Stimulated activated CD8-positive, alpha-beta memory T cell treated with anti-CD3 and anti-CD28 coated beads, Interleukin-4, amount 100 ng/mL, for 24 hours (primary cell): ENCODE measurements at places on chromosomes 13 and 19.

- no peak for DNase-seq
Measured at GRCh38 chr13:109773276-109773675, 13.1 kb downstream of the IRS2 start.

DNA sequence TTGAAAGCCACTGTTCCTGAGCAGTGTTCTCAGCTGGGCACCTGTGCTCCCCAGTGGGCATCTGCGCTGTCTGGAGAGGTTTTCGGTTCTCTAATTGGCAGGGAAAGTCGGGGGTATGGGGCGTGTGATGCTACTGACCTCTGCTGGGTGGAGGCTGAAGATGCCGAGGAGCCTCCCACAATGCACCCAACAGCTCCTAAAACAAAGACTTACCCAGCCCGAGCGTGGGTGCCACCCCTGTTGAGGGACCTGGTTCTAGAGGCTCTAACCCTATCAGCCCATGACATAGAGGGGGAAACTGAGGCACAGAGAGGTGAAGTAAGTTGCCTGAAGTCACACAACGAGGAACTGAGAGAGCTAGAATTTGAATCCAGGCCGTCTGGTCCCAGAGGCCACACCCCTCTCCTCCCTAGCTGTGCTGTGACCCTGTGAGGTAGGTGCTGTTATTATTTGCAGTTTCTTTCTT, 2.3 kb downstream of the SPACA4 start:
- no peak for DNase-seq

GRCh38 chr19:926589-927350, 935 bp downstream of the ARID3A start:
- DNase-seq = no peak

DNA sequence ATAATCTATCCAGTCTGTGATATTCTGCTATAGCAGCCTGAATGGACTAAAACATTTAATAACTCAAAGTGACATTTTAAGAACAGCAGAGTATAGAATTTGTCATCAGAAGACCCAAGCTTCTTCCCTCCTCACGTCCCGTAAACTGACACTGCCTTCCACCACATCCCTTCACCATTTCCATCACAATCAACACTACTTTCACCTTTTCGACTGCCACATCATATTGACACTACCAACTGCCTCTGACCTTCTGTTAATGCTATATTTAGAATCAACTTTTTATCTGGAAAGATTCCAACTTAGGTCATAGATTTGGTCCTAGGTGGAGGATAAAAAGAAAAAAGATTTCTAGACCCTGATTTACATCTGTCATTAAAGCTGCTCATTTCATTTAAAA, 39.6 kb downstream of the STOML3 start:
- DNase-seq = no peak

DNA sequence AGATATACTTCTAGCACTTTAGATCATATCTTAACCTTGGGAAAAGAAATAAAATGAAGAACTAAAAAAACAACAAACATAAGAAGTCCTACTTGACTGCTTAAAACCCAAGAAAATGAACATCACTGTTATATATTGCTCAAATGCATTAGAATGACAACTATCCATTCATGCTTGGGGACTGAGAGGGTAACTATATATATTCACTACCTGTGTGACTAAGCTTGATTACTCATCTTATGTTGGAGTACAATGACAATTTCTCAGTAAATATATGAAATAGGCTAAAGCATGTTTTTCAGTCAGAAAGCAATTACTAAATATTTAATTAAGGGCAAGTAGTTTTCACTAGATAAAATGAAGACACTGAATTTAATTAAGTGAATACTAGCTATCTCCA, 40.1 kb downstream of the ZC3H13 start:
- DNase-seq = no peak

DNA sequence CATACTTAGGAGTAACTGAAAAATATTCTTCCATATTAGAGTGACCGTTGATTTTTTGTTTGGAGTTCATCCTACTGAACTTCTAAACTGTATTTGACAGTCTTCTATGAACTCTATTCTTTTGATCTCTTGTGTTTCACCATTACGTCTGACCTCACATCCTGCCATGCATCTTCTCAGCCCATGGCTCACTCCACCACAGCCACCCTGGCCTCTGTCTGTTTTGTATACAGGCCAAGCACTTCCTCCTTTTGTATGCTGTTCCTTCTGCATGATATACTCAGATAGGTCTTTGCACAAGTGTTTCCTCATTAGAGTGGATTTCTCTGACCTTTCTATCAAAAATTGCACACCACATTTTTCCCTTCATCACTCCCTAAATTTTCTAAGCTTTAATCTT, 119.9 kb downstream of the MAB21L1 start:
- DNase-seq = no peak

GRCh38 chr13:106660746-106661625, 93.0 kb upstream of the ARGLU1 start:
- no peak for DNase-seq

GRCh38 chr13:67139551-67139950, 90.6 kb downstream of the PCDH9 start:
- no peak for DNase-seq

GRCh38 chr13:76830805-76831204, 55.4 kb downstream of the KCTD12 start:
- DNase-seq = no peak

DNA sequence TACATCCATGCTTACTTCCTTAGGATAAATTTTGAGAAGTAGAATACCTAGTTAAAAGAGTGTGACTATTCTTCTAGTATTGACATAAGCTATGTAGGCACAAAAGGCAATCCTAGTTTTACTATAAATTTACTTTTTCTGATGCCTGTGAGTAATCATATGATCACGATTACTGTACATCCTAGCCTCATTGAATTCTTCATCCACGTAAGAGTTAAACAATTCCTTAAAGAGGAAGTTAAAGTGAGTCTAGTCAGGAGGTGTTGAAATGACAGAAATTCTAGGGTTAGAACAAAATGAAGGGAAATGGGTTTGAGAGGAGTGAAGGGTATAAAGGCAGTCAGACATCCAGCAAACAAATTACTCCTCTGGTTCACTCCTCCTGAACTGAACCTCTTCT, at the start of gene ACOD1:
ACOD1 (plus strand) TSS at position 363 of the 400 bp plus-strand sequence. CDS start 48 bp downstream, outside the sequence.
- no peak for DNase-seq

GRCh38 chr13:25489238-25489637, 117.5 kb downstream of the ATP8A2 start:
- DNase-seq = no peak

DNA sequence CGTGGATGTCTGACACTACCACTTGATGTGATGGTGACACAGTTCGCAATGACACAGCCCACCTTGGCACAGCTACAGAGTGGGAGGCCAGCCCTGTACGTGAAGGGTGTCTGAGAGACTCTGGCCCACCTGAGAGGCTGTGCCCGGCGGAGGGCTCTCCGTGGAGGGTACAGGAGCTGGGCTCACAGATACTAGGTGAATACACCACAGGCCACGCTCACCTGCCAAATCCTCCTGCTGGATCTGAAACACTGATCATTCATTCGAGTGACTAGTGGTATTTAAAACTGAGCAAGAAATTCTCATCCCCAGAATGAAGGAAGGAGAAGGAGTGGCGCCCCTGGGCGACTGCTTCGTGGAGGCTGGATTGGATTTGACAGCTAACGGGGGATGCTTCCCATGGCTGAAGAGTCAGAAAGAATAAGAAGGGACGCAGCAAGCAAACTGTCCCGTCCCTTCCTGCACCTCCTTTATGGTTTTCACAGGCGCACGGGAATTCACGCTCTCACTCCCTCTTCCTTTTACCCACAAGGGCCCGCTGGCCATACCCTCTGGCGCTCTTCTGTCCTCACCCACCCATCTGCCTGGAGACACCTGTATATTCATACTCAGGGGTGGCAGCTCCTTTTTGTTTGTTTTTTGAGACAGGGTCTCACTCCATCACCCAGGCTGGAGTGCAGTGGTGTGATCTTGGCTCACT, 25.0 kb downstream of the CEBPG start:
- DNase-seq = no peak

GRCh38 chr19:47581605-47582319, 8.8 kb upstream of the ZNF541 start:
- no peak for DNase-seq

DNA sequence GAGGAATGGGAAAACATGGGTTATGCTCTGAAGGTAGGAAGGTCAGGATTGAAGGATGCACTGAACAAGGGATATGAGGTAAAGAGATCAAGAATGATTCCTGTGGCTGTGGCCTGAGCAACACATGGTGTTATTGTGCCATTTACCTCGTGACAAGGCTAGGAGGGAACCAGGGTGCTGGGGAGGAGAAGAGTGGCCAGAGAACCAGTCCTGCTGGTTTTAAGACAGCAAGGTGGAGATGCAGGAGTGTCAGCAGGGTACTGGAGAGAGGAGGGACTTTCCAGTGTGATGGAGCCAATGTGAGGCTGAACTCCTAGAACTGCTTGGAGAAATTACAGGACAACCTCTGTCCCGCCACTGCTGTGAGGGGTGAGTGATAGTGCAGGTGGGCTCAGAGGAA, 282.4 kb downstream of the MYO16 start:
- DNase-seq = no peak

GRCh38 chr13:37695200-37695599, 96.6 kb upstream of the POSTN start:
- DNase-seq = no peak

DNA sequence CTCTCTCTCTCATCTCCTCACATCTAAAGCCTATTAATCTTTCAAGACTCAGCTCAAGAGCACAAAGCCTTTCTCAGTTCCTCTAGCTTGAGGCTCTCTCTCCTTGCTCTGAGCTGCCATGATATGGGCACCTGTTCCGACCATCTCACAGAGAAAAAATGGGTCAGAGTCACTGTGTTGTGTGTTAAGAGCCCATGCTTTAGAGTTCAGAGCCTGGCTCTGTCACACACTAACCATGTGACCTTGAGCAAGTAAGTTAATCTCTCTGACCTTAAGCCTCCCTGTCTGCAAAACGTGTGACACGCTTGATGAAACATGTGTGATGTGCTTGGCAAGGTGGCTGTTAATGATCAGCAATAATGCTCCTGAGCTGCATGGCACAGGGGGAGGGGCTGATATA, 245.2 kb downstream of the DLEU7 start:
- DNase-seq = no peak

DNA sequence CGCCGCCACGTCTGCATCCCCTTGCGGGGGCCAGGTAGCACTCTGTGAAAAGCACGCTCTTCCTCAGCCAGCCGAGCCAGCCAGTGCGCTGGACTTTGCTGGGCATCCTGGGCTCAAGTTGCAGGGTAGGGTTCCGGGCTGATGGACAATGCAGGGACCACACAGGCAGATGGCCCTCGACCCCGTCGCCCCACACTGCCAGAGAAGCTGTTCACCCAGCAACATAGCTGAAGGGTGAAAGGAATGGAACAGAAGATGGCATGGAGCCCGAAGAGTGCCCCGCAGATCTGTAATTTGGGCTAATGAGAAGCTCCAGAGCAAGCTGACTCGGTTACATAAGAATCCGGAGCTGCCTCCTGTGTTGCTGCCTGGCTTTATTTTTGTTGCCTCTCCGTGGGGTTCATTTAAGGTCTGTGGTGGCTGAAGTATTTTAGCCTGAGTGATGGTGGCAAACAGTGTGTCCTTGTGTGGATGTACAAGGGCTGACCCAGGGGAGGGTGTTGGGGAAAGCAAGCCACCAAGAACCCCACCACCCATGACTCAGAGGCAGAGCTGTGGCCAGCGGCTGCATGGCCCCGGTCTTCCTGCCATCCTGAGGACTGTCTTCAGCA, 105.8 kb downstream of the SOX1 start:
- no peak for DNase-seq
